Activated T-cell treated with anti-CD3 and anti-CD28 coated beads, Interleukin-2, amount 50 U/mL, for 1 hour (primary cell): ENCODE measurements at places on chromosomes 2 and 18.

- DNase-seq: no peak
Observed at GRCh38 chr2:109683452-109683851, 69.3 kb downstream of the SOWAHC start.

- no peak for DNase-seq
Observed at GRCh38 chr2:237431372-237431771, 17.4 kb upstream of the COL6A3 start.

GRCh38 chr2:229952256-229952835 lies 30.0 kb downstream of the FBXO36 start:
- no peak for DNase-seq

- DNase-seq: no peak
Observed at GRCh38 chr18:40473221-40474029, 1481.6 kb upstream of the PIK3C3 start.

- no peak for DNase-seq
Observed at GRCh38 chr2:207993151-207993763, 32.1 kb downstream of the PLEKHM3 start.

DNA sequence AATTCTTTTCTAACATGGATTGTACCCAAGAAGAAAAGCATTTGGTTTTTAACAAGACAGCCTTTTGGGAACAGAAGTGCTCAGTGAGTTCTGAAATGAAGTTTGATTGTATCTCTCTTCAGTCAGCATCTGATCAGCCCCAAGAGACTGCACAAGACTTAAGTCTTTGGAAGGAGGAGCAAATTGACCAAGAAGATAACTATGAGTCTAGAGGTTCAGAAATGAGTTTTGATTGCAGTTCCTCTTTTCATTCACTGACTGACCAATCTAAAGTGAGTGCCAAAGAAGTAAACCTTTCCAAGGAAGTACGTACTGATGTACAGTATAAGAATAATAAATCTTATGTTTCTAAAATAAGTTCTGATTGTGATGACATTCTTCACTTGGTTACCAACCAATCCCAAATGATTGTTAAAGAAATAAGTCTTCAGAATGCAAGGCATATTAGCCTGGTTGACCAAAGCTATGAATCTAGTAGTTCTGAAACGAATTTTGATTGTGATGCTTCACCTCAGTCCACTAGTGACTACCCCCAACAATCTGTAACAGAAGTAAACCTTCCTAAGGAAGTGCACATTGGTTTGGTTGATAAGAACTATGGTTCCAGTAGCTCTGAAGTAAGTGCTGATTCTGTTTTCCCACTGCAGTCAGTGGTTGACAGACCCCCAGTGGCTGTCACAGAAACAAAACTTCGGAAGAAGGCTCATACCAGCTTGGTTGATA lies 31.2 kb downstream of the ZDBF2 start:
- no peak for DNase-seq

- no peak for DNase-seq
Observed at GRCh38 chr2:235468978-235469655, 24.7 kb upstream of the AGAP1 start.

DNA sequence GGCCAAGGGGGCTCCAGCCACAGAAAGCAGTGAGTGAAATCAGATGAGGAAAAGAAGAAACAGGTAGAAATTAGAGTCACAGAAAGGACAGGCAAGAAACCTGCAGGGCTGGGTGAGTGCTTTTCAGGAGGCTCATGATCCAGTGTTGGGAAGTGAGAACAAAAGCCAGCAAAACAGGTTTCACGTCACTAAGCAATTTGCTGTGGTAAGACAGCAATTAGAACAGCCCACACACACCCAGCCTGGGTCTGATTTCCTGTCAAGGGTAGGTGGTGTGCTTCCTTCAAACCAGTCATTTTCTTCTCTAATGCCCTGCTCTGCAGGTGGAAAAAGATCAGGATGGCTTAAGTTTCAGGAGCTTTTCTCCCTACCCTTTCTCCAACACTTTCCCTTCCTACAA lies 52.9 kb upstream of the XDH start:
- DNase-seq: no peak

- no peak for DNase-seq
Observed at GRCh38 chr2:204024503-204024902, 87.9 kb downstream of the ICOS start.

DNA sequence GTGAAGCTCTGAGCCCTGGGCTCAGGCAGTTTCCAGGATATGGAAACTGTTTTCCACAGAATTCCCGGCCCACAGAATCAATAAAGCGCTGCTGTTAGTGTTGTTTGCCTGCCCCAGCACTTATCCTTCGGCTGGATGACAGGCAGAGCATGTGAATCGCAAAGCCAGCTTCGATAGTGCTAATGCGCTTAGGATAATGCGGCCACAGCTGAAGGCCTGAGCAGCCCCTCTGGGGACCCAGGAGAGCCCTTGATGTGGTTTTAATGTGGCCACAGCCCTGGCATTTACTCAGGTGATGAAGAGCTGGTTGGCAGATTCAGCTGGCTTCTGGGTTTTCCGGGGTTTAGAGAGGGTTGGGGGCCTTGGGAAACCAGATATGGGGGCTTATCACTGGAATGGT lies 23.7 kb downstream of the PCARE start:
- no peak for DNase-seq

- no peak for DNase-seq
Observed at GRCh38 chr2:48572816-48573215, 42.9 kb downstream of the STON1 start.

DNA sequence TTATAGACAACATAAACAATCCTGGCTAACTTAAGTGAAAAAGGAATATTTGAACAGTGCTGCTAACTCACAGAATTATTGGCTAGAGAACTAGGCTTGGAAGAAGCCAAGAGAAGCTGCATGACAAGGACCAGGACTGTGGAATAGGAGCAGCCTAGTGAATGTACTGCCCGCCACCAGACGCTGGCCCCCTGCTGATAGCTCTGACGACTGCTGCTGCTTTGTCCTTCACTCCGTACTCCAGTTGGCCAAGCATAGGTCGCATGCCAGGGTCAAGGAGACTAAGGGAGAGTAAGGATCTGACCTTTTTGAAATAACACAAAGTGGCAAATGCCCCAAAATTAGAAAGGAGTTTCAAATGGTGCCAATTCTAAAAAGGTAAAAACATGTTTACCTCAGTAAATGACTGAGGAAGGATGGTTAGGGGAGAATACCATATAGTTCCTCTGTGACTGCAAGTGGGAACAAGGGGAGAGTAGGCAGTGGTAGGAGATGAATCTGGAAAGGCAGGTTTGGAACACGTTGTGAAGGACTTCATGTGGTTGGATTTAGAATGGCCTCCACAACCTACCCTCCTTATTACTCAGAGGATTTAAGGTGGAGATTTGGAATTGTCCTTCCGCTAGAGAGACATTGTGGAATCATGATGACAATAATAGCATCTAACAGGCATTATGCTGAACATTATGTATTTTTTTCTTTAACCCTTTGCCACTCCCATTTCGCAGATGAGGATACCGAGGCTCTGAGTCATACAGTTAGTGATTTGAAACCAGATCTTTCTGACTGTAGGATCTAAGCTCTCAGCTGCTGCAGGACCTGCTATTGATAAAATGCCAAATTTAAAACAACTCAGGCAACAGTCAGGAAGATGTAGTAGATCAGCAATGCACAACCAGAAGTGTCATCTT lies 19.5 kb downstream of the STRADB start:
- no peak for DNase-seq

DNA sequence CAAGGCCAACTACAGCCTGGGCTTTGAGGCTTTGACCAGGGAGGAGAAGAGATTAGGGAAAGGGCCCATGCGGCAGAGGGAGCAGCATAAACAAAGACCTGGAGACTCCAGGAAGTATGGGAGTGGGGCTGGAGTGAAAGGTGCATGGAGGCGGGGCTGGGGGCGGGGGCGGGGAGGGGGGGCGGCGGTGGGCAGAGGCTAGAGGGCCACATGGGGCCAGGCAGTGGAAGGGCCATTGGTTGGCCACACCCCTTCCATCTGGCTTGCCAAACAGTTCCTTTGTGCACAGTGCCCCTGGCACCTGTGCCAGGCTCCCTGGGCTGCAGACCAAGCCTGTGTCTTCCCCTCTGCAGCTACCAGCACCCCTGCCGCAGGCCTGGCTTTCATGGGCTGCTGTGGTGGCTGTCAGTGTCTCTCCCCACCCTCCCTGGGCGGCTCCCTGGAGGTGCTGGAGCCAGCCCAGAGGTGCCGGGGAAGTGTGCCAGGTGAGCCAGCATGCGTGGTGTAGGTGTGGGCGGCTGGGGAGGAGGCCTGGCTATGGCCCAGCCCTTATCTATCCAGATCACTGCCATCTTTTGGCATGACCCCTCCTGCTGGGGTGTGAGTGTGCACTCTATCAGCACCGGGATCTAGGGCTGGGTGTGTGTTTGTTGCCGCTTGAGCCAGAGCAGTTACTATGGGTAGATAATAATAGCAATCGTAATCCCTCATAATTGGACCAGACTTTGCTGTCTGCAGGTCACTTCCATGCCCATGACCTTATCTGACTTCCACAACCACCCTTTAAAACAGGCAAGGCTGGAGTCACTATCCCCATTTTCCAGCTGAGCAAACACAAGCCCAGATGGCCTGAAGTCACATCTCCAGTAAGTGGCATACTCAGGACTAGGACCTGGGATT lies 30.5 kb downstream of the DNMT3A start:
- no peak for DNase-seq

GRCh38 chr2:107556038-107556627 lies 270.6 kb upstream of the RGPD4 start:
- DNase-seq: no peak

GRCh38 chr18:10319026-10319425 lies 135.4 kb upstream of the APCDD1 start:
- DNase-seq: no peak

DNA sequence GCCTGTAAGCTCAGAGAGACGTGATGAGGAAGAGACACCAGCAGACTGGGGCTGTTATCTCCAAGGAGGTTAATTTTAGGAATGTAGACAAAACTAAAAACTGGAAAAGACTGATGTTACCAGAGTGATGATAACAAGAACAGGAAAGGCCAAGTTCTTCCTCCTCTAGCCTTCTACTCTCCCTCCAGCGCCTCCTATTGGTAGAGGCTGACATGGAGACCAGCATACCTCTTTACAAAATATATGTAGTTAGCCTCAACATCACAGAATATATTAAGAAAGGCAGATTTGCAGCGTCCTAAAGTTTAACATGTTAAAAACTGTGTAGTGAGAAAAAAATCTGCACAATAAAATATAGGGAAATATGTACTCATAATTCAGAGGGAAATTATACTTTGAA lies 66.0 kb downstream of the TCF4 start:
- DNase-seq: no peak

- no peak for DNase-seq
Observed at GRCh38 chr2:88095022-88095421, 27.4 kb downstream of the SMYD1 start.
